Suppressor macrophage treated with lipopolysaccharide for 1 hour (primary cell): ENCODE measurements at places on chromosomes 12 and 14.

DNA sequence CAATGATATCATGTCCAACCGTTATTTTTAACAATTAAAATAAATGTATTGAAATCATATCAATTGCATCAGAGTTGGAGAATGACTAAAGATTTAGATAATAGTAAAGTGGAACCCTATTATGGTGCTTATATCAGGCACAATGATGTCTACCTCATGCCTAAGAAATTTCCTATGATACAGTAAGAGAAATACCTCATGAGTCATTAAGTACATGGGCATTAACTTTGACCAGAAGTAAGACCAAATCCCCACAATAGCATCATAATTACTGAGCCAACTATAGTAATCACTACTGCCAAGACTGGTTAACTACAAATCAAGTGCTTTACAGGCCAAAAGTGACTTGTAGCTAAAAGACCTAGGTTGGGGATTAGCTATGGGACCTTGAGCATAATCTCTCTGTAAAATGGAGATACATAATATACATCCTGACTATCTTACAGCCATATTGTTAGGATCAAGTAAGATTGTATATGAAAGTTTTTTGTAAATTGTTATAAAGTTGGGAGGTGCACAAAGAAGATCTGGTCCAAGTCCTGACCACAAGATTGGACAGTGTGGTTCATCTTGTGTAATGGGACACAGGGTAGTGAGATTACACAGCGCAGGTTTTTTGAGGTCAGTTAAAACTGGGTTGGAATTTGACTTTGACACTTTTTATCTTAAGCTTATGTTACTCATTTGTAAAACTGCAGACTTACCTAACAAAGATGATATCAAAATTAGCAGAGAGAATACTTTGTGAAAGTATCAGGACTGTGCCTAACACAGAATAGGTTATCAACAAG is 60.5 kb downstream of the ERGIC2 start:
- peak; percentile 47 for DNase-seq

GRCh38 chr12:77963576-77964178 is 133.0 kb downstream of the NAV3 start:
- DNase-seq, result no peak

DNA sequence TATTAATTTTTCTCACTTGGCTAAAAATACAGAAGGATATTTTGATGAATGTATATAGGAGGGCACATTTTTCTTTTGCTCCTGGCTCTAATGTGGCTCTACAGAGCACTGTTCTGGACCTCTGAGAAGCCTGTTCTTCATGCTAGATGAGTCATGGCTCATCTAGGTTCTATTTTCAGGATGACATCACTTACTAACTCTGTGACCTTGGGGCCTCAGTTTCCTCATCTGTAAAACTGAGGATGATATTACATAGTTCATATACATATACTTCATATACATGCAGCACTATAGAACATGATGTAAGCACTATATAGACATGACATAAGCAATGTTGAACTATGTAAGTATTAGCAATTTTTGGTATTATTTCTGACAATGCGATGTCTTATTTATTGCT is 35.8 kb downstream of the SOCS2 start:
- no peak for DNase-seq

DNA sequence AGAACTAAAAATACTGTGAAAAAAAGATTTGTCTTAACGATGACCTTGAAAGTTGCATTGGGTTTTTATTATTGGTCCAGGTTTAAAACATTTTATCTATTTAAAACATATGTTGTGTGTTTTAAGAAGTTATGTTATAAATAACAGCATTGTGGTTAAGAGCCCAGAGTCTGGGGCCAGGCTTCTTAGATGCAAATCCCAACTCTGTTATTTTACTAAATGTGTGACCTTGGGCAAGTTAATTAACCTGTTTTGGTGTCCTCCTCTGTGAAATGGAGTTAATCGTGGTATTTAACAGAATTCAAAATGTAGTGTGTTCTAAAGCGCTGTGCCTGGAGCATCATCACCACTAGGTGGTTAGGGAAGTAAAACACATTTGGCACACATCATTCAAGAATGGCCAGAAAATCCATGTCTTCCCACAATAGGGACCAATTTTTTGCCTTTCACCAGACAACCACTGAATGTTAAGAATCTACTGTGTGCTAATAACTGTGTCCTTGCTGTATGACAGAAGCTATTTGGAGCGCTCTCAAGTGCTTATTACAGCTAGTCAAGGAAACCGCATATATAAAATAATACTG is 133.3 kb downstream of the MON2 start:
- DNase-seq, result no peak

DNA sequence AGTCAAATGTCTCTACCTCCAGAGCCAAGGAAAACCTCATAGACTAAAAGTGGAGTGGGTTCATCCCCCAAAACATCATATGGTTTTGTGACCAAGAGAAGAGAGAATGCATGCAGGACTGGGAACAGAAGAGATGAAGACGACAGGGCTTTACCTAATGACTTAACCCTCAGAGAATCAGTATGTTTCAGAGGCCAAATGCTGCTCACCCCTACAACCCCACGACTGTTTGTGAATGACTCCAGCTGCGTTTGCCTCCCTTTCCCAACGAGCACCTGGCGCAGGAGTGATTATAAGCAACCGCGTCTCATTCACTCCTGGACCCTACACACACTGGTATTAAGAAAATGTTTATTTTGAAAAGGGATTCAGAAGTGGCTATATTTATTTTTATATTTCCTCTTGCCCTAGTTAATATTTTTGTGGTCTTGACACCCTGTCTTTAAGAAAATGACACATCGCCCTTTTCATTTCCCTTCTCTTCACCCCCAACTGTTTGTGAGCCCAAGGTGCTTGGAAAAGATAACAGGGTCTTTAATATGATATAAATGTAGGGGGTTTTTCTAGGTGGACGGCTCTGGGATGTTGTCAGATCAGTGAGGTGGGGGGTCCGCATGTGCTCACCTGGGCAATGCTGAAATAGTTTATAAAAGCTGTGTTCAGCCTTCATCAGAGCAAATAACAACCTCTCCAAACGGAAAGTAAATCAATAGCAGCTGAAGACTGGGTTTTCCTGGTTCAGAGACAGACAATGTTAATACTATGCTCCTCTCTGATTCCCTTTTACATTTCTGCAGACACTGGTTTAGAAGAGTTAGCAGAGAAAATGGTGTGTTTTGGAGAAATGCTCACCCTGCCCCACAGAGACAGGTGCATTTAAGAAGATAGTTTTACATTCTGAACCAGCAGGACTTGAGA is 77.7 kb downstream of the SLC15A4 start:
- no peak for DNase-seq

GRCh38 chr12:56866493-56866892 is 67.7 kb downstream of the SDR9C7 start:
- DNase-seq, result no peak

DNA sequence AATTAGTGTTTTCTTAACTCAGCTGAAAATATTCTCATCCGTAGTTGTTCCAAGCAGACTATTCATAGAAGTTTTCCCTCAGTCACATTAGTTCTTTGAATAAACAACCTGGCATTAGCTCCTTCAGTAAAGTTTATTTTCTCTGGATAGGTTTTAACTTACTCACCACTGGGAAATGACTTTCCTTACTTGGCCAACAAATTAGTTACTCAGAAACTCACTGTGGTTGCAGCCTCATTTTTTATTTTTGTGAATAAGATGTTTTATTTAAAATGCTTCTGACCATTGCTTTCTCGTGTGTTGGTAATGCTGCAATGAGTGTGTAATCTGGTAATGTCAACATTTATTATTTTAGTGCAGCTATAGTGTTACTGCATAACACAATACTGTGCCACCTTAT is 74.9 kb downstream of the NOVA1 start:
- DNase-seq, result no peak

- DNase-seq, result no peak
Measured at GRCh38 chr12:126506426-126507182, 1441.4 kb downstream of the AACS start.

DNA sequence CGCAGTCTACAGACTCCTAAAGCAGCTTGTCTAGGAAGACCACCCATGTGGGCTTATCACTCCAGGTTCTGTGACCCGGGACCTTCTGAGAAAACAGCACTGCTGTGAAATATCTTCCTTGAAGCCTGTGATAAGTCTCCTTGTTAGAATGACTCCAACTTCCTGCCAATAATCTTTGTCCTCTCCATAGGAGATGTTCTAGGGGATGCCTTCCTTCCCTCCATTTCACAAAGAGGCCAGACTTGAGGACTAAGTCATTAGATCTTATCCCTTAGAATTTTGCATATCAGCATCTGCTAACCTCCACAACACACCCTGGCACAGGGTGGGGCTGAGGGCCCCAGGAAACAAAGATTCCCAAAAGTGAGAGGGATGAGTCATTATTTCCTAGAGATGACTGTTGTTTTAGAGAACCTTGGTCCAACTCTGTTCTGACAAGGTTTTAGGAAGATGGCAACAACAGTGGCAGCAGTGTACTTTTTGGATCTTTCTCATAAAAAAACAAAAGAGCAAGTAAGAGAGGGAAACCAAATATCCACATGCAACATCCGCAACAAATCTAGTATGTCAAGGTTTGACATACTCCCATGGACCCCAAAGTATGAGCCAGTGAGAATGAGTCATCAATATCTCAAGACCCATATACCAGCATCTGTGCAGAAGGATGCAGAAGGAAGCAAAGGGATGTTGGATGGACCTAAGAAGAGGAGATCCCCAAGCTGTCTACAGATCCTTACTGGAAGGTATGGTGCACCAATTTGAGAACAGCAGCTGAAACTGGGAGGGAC is 6.0 kb downstream of the LTB4R start:
- peak; percentile 70 for DNase-seq

DNA sequence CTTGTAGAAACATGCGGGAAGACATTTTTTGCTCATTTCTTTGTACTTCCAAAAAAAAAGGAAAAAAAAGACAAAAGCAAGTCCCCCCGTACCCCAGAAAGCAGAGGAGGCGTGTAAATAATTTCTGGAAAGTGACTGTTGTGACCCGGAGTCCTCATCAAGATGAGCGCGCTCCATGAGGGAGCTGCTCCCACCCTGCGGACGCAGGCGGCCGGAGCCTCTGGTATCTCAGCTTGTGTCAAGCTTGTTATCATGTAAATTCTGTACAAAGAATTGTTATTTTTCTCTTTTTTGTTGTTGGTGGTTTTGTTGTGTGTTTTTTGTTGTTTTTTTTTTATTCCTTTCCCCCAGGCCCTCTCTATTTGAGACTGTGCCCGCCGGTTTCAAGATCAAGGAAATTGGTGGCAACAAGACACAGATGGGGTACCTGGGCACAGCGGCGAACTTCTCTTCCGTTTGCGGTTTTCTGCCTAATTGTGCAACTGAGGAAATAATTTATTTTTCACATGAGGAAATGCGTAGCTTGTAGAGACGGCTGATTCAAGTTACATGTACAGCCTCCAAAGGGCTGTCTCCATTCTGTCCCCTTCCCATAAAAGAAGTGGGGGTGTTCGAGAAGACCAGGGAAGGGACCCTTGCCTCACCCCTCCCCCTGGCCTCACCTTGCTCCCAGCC is 27.0 kb downstream of the HPD start:
- no peak for DNase-seq

- no peak for DNase-seq
Measured at GRCh38 chr14:37474191-37474590, 120.9 kb downstream of the FOXA1 start.

DNA sequence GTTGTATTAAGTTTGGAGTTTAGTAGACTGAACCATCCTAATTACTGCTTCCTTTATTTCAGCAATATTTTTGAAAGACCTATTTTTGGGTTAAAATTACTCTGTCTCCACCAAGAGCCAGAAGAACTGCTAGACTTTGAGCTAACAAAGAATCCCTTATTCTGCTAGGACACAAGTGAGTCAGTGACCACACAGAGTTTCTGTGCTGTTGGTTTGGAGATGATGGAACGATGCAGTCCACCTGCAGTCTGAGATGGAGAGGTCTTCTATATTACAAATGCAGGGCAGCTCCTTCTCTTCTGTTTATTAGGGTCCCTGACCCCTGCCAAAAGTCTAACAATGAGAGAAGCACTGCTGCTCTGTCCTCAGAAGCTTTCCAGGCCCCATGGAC is 6.7 kb upstream of the STXBP6 start:
- no peak for DNase-seq

DNA sequence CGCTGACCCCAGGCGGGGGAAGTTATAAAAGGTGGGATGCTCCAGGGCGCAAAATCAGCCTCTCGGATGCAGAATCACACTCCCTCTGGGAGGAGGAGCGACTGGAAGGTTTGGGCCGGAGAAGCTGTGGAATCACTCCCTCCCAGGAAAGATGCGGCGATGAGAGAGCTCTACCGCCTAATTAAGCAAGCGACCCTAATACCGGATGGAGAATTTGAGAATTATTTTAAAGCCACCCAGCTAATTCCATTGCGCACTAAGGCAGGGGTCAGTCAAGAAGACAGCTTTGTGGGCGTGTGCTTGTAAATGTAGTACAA is 1.9 kb downstream of the COL2A1 start:
- no peak for DNase-seq

- DNase-seq, result no peak
Measured at GRCh38 chr12:66111605-66112004, 18.9 kb downstream of the LLPH start.

- DNase-seq, result no peak
Measured at GRCh38 chr14:93780813-93781400, 7.4 kb downstream of the PRIMA1 start.

- DNase-seq, result no peak
Measured at GRCh38 chr12:95497031-95497430, 23.1 kb downstream of the METAP2 start.

GRCh38 chr14:99938376-99938775 is 126.8 kb upstream of the EVL start:
- no peak for DNase-seq
